ENCODE measurements at places on chromosomes 13 and 19.

- no peak for DNase-seq
These were observed 270.9 kb upstream of the NBEA start for GRCh38 chr13:34671137-34671536.

GRCh38 chr19:18629166-18630088, 7.4 kb upstream of the KLHL26 start:
- no peak for DNase-seq

- no peak for DNase-seq
These were observed 2.2 kb downstream of the CCDC122 start for GRCh38 chr13:43877326-43877725.

- no peak for DNase-seq
These were observed 20.7 kb downstream of the RFC3 start for GRCh38 chr13:33838647-33839046.

- DNase-seq = no peak
These were observed 123.5 kb downstream of the RXFP2 start for GRCh38 chr13:31862828-31863227.

DNA sequence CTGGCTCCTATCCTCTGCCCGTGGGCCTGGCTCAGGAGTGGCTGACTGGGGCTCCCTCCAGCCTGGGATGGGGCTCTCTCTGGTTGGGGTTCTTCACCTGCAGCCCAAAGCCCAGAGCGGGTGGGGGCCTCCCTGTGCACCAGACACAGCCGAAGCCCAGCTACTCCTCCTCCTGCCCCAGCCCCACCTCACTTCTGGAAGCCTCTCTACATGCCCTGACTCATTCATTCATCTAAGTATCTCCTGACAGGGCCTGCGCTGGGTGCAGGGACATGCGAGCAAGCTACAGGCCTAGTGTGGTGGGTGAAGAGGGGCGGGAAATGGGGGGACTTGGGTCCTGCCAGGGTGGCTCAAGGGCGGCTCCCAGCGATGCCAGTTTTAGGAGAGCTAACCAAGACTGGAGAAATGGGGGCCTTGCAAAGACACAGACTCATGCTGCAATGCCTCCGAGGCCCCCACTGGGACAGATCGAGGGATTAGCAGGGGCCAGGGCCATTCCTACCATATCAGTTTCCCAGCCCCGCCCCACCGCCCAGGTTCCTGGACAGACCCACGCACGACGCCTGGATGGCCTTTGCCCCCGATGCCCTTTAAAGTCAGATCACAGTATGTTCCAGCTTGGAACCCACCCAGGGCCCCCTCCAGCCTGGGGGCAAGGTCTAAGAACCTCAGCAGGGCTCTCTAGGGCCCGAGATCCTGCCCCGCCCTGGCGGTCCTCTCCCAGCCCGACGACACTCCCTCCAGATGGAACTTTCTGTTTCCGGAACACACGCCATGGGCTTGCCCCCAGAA, 12.6 kb downstream of the LSM4 start:
- DNase-seq = no peak

DNA sequence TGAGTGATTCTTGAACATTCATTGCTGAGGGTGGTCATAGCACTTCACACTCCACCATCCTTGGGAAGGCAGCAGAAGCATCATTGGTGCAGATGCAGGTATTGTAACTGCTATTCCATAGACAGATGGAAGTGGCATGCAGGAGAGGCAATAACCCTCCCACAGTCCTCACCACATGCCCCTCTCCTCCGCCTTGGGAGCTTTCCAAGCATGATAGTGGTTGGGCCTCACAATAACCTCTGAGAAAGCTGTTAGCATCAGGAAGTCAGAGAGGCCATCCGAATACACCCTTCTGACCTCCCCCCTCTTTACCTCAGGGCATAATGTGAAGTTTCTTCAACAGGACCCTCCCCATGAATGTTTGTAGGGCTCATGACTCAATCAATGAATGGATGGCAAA, 177.9 kb downstream of the KATNAL1 start:
- DNase-seq = no peak

- no peak for DNase-seq
These were observed 10.5 kb downstream of the PLEKHF1 start for GRCh38 chr19:29675650-29676186.

DNA sequence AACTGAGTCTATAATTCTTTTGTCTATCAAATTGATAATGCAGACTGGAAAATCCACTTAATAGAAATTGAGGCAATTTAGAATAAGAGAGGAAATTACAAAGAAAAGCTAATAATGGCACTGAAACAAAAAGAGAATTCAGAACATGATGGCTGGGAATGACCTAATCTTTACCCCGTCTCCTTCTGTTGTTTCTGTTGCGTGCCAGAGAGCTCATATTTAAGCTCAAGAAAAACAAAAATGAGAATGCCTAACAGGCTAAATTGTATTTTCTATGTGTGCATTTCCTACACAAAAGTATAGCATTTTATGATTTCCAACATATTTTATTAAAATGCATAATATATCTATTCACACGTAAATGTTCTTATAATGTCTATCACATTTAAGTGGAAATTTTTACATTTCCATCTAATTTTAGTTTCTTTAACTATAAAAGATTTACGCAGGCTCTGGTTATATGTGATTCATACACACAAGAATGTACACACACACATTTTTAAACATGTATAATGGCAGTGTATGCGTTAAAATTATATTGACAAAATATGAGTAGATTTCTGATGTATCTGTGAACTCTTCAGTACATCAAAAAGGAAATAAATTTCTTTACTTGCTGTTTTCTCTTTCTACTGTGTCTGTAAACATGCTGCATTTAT, 432.3 kb downstream of the SLITRK6 start:
- no peak for DNase-seq

DNA sequence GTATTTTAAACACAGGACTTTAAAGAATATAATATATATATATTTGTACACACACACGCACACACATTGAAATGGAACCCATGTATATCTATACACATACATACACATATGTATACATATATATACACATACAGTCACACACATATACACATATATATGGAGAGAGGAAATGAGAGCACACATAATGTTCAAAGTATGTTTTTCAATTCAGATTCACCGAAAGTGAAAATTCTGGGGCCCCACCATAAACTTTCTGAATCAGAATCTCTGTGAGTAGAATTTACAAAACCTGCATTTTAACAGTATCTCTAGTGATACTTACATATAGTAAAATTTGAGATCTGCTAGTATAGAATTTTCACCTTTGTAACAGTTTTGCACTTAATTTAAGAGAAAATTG, 60.4 kb upstream of the OBI1 start:
- no peak for DNase-seq

All from stimulated activated CD4-positive, alpha-beta T cell treated with anti-CD3 and anti-CD28 coated beads, Interleukin-2, amount 100 ng/mL, for 48 hours (primary cell).